ENCODE measurements at places on chromosomes 3 and 15.

- DNase-seq, result no peak
Measured at GRCh38 chr3:38730281-38730680, 80.8 kb upstream of the SCN5A start.

DNA sequence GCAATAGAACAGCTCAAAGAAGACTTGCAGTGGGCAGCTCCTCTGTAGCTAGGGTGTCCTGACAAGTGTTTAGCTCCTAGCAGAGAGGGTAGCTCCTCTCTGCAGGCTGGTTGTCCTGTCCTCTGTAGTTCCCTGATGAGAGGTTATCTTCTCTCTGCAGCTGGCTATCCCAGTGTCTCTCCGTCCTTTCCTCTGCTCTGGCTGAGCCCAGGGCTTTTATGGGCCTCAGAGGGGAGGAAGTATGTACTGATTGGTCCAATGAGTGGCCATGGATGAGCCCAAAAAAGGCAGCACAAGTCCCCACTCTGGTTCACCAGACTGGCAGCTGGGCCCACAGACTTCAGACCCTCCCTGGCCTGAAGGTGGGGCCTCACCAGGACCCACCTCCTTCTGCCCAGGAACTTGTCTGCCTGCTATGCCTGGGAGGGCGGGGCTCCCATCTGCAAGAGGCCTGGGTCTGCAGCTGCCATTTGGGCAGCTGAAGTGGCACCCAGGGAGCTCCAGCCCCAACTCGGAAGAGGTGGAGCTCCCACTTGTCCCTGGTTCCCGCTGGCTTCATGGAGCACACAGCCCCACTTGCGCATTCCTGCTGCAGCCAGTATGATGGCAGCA is 27.2 kb upstream of the MEX3B start:
- no peak for DNase-seq

DNA sequence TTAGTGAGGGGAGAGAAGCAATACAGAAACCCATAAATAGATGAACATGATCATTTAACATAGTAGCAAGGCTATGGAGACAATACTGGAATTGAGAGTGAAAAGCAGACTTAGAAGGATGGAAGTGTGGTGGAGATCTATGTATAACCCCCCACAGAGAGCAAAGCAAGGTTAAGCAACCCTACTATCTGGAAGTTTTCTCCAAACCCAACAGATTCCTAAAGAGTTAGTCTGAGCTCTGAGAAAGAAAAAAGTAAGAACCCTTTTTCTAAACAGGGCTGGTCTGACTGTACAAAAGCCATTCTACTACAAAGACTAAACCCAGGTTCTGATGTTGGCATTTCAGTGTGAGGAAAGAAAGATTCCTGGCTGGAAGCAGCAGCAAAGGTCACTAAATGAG is 153.2 kb downstream of the WNT5A start:
- no peak for DNase-seq

DNA sequence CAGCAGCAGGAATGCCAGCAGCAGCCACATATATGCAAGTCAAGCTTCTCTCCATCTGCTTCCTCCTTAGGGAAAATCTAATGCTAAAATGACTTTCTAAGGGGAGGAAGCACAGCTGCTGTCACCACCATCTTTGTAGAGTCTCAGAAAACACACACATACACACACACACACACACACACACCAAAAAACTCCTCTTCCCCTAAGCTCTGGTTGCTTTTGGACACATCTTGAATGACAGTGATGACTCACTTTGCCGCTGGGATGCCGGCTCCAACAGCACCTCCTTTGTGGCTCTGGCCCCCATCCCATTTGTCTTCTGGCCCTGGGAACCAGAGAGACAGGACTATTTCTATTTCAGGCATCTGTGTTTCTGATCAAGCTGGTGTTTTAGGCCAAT is 124.8 kb upstream of the GOLIM4 start:
- no peak for DNase-seq

GRCh38 chr3:71099997-71100719 is 483.4 kb downstream of the FOXP1 start:
- DNase-seq, result no peak

GRCh38 chr3:156579427-156579851 is 24.5 kb upstream of the SSR3 start:
- DNase-seq, result no peak

- no peak for DNase-seq
Measured at GRCh38 chr3:50655009-50655830, 19.5 kb upstream of the DOCK3 start.

DNA sequence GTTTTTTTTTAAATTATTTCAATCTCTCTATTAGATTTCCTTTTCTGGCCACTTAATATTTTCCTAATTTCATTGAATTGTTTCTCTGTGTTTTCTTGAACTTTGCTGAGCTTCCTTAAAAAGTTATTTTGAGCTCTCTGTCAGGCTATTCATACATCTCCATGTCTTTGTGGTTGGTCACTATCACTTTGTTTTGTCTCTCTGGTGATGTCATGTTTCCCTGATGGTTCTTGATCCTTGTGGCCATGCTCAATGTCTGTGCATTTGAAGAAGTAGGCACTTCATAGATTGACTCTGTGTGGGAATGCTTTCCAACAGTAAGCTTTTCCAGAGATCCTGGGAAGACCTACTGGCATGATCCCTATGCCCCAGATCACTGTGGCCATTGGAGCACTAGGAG is 18.6 kb downstream of the CD200R1 start:
- no peak for DNase-seq

- DNase-seq, result no peak
Measured at GRCh38 chr3:30332196-30333021, 274.0 kb upstream of the TGFBR2 start.

- DNase-seq, result no peak
Measured at GRCh38 chr15:62734706-62735105, 307.8 kb upstream of the TPM1 start.

DNA sequence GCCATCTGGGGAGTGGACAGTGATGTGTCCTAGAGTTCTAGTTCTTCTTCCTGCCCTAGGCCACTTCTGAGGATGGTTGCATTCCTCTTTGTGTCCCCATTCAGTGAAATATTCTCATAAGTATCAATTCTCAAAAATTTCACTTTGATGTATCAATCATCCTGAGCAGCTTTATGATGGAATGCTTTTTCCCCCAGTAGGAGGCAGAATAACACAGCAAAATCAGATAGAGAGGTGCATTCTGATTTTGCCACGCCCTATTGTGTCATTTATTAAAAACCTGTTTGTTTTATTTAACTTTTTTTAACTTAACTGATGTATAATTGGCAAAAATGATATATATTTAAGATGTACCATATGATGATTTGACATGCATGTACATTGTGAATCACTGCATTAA is 656.0 kb upstream of the GRM7 start:
- DNase-seq, result no peak

DNA sequence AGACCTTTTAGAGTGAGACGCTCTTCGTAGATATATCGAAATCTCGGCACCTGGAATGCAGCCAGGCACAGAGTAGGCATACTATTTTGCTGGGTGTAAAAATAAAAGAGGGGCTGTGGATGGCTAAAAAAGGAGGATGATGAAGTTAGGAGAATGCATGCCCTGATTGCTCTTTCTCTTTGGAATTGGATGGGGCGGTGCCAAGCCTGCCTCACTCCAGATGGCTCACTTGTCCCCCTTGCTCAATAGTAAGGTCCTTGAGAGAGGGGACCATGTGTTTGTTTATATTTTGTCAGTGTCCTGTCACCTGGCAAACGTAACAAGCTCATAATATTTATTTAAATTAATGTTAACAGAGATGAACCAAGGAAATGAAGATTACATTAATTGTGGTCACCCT is 33.0 kb downstream of the SNRK start:
- no peak for DNase-seq

GRCh38 chr3:47376393-47376792 is 4.4 kb upstream of the PTPN23 start:
- no peak for DNase-seq

DNA sequence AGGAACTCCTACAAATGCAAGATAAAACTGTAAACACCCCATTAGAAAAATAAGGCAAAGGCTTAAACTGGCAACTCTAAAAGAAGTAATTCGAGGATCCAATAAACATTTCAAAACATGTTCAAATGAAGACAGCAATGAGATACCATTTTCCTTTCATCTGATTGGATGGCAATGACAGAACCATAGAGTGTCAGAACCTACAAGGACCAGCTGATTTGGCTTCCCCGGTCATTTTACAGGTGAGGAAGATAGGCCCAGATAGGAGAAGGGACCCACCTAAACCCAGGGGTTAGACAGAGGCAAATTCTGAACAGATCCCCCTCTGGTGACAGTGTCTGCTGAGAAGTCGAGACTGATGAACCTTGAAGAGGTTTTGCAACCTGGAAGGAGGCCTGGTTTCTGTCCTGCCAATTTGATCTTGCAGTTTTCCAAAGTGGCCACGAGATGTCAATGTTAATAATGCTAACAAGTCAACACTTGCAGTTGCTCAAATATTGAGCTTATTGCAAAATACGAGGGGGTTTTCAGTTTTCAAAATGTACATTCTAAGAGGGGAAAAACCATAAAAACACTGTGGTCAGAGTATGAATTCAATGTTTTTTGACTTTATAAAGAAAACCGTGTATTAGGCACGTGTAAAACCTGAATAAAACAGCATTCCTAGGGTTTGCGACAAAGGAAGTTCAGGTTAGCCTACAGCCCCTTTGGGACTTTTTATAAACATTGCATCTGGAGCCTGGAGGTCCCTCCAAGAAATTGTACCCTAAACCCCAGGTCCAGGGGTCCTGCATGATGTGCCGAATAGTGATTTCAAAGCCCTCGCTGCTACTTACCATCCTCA is 21.5 kb downstream of the CFAP161 start:
- DNase-seq, result no peak

DNA sequence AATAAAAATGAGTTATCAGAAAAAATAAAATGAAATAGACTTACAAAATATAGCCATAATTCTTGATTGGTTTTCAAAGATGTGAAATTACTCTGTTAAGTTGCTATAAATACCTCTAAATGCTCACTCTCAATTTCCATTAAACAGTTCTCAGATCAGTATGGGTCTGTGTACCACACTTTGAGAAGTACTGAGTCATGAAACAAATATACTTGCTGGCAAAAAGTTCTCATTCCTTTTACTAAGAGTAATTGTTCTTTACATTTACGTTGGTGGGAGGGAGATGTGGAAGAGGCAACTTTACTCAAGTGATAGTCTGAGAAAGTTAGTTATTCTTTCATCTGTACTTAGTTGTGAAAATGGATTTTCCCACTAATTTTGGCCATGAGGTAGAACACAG is 96.3 kb downstream of the ZNF385D start:
- no peak for DNase-seq
